ENCODE measurements at places on chromosomes 3 and 15.

DNA sequence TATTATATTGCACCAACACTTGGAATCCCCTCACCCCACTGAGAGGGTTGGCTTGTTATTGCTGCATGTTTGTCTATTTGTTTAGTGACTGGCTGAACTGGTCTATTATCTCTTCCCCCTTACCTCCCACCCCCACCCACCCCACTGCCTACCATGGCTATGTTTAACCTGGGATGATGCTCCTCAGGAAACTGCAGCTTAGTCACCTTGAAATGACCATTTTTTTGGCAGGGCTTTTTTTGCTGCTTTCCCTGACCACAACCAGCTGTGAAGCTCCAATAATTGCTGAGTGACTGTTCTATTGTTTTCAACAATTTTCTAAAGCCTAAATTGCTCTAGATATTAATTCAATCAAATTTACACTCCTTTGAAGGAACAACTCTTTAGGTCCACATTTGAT, 137.9 kb upstream of the CADM2 start:
- no peak for DNase-seq

- DNase-seq: no peak
Observed at GRCh38 chr3:107404727-107405469, 27.7 kb downstream of the CCDC54 start.

GRCh38 chr3:72021531-72021930, 236.6 kb upstream of the PROK2 start:
- DNase-seq: no peak

DNA sequence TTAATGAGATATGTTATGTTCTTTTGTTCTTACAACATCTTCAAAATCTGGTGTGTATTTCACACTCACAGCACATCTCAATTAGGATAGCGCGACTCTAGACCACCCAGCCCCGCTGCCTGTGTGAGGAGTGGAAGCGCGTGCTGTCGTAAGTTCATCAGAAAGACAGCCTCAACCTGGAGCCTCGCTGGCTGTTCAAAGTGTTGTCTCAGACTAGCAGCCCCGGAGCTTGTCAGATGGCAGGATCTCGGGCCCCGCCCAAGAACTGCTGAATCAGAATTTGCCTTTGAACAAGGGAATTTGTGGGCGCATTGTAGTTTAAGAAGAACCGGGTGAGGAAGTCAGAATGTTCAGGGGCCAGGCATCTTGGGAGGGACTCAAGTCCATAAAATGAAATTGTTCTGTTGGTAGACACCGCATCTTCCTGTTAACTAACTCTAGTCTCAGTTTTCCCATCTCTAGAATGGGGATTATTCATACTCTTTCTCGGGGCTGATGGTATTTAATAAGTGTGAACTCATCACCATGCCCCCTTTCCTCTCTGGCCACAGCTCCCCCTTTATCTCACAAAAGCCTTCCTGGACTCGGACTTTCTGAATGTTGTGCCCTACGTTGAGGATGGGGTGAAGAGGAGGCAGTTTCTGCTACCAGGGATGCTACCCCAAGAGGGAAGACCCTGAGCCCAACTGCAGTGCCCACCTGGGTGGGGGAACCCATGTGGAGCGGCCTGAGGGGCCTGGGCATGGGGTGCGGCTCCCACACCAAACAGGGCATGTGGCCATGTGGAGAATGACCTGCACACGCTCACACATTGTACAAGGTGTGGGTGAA, 40.4 kb downstream of the BHLHE40 start:
- peak; percentile 43 for DNase-seq

GRCh38 chr3:151526757-151527156, 65.9 kb upstream of the IGSF10 start:
- DNase-seq: no peak

- no peak for DNase-seq
Observed at GRCh38 chr15:83380682-83381081, 66.5 kb upstream of the SH3GL3 start.

- DNase-seq: no peak
Observed at GRCh38 chr3:123322866-123323265, 121.1 kb downstream of the SEC22A start.

DNA sequence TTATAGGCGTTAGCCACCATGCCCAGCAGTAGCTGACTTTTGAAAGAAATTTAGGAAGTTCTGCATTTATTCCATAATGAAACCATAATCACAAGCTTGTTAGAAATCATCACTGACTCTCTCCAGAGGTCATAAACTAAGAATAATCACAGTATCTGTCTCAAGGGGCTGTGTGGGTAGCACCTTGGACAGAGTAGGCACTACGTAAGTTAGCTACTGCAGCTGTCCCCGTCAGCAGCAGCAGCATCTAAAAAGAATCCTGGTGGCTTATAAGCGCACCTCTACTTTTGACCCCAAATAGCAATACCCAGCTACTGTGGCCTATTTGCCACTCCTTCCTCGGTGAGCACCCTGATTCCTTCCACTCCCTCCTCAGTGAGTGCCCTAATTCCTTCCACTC, 57.8 kb upstream of the RPL35A start:
- no peak for DNase-seq

DNA sequence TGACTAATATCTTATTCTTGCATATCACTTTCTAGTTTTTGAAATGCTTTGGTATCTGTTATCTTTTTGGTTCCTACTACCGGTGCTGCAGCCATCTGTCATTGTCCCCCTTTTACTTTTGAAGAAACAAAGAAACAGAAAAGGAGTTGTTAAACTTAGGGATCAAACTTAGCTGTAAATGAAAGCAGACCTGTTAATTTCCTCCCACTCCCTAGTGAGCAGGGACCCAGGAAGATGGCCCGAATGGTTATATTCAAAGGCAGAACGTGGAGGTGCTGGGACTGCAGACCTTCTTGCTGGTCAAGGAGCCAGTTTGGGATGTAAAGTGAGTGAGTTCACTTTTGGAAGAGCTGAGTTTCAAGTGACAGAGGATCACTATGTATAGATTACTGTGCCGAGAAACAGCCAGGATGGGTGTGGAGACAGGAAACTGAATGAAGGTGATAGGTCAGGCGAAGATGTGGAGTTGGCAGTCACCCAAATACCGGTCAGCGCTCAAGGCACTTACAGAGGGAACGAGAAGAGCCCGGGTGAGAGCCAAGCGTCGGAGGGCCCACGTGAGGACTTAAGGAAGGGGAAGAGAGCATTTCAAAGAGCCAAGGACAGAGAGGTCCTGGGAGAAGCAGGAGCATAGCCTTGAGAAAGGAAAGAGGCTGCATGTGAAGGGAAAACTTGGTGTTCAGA, 20.1 kb downstream of the KBTBD8 start:
- no peak for DNase-seq

GRCh38 chr3:73215281-73215680, 153.8 kb downstream of the EBLN2 start:
- no peak for DNase-seq

DNA sequence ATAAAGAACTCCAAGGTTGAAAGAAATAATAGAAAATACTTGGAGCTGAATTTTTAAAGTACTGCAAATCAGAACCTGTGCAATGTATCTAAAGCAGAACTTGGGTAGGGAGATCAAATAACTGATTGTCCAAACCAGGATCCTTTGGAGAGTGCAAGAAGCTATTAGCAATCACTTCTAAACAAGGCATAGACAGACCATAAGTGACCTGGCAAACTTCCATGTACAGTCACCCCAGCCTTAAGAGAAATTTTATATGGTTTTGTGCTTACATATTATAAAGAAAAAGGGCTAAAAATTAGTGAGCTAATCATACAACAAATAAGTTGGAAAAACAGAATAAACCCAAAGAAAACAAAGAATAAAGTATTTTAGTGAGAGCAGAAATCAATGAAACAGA, 35.2 kb downstream of the ETV5 start:
- no peak for DNase-seq

DNA sequence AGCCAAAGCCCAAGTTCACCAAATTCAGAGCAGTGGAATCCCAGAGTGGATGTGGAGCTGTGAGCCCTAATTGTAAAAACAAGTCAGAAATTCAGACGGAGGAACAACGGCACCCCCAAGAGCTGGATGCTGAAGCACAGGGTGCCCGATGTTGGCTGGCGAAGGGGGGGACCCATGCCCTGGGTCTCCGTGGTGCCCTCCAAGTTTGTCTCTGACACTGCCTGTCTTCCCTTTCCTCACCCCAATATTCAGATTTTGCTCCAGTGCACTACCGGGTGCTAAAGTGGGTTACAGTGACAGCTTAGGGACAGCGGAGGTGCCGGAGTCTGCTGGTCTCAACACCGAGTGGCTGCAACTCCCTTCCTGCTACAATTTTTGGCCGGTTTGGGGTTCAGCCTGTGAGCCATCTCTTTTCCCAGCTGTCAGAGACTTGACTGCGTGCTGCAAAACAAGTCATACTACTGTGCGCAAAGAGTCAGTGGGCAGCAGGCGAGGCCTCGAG, 6.6 kb downstream of the GRIP2 start:
- DNase-seq: no peak

DNA sequence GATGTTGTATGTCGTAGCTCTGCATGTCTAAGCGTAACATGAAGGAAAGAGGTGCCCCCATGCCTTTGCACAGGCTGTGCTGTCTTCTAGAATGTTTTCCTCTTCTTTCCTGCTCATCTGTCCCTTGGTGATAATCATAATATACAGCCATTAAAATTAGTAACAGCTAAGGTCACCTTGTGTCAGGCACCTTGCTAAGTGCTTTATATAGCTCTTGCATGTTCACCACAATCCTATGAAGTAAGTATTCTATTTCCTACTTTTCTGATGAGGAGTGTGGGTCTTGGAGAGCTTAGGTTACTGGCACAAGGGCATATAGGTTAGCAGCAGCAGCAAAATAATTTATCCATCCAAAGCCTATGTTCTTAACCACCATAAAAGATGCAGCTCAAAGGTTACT, 754.4 kb downstream of the NTRK3 start:
- no peak for DNase-seq

GRCh38 chr3:31522152-31522551, 10.6 kb upstream of the STT3B start:
- DNase-seq: no peak

DNA sequence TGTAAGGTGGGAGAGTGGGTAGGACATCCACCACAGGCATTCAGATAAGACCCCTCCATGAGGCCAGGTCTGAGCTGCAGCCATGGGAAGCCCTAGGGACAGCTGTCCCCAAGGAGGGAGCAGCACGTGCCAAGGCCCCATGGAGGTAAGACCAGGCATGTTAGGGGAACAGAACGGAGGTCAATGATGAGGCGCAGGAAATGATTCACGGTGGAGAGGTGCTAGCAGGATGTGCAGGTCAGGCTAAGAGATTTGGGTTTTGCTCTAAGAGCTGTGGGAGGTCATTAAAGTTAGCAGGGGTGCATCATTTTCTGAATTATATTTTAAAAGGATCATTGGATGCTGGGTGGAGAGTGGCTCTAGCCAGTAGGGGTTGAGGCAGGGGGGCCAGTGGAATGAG, 66.4 kb upstream of the SNRPA1 start:
- DNase-seq: no peak

DNA sequence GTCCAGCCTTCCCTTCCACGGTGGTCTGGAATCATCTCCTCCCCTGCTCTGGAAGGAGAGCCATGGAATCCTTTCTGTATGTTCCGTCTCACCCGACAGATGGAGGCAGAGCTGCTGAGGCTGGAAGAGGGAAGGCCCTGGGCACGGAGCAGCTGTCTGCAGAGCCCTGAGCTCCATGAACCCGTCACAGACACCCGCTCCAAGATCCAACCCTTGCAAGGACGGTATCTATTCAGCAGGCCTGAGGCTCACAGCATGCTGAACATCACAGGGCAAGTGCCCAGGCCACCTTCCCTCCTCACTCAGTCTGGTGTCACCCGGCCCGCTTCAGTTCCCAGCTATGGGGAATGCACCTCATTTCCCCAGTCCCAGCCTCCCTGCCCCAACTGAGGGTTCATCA, 103.9 kb downstream of the LRIG1 start:
- DNase-seq: no peak

- DNase-seq: no peak
Observed at GRCh38 chr3:46926871-46927717, 49.5 kb downstream of the CCDC12 start.

- no peak for DNase-seq
Observed at GRCh38 chr3:108100906-108101660, 10.3 kb upstream of the CD47 start.

DNA sequence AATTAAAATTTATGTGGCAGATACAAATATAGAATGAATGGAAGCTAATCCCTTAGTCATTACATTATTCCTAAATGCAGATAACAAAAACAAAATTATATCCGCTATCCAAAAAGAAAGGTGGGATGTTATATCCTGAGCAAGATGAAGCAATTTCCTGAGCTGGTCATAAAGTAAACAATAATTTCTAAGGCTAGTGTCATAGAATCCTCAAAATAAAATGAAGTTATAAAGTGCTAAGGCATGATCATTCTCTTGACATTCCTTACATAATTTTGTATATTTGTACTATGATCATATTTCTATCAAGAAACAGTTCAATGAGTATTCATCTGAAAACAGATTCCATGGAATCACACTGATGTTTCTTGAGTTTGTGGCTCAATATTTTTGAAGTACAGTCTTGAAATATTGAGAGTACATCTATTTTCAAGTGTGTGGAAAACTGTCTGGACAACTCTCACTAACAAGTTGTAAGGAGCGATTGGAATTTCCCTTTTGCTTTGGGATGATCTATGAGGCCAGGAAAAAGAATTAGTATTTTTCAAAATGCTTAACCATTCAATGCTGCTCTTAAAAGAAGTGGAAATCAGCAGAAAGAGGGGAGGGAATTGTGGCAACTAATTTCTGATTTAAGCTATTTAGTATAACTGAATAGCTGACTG, 92.4 kb downstream of the ABI3BP start:
- DNase-seq: no peak

GRCh38 chr3:140375002-140375401, 302.9 kb upstream of the TRIM42 start:
- no peak for DNase-seq

DNA sequence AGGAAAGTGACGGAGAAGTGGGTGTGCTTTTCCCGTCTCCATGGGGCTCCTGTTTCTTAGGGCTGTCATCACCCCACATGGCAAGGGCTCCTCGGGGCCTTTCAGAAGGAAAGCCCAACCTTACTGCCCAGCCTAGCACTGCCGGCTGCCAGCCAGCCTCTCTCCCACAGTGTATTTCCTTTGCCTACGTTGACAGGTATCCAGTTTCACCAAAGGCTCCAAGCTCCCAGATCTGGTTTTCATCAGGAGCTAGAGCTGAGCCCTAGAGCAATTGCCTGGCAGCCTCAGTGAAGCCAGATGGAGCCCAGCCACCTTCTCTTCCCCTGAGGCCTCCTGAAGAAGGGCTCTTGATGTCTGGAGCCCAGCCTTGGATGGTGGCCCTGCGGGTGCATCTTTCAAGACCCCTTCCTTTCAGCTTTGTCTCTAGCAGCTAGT, 20.2 kb downstream of the CRABP1 start:
- no peak for DNase-seq
